ENCODE measurements at places on chromosomes 7 and 10.

- no peak for DNase-seq
Observed at GRCh38 chr10:2994221-2994961, 73.0 kb upstream of the PFKP start.

DNA sequence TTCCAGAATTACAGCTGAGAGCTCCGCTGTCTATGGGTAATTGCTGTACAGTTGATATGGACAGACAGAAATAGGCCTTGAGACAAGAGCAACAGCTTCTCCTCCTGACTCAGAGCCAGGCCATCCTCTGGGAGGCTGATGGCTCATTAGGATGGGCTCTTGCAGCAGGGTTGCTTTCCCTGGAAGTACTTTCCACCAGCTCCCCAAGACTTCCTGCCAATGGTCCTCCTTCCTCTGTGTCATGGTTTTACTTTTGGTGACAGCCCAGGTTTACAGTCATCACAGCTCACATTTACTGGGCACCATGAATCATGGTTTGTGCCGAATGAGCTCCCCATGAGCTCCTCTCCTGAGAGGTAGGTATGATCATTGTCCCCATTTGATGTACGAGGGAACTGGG lies 131.8 kb downstream of the HECW1 start:
- DNase-seq, result no peak

- DNase-seq, result no peak
Observed at GRCh38 chr7:150826061-150826849, 25.7 kb downstream of the TMEM176A start.

DNA sequence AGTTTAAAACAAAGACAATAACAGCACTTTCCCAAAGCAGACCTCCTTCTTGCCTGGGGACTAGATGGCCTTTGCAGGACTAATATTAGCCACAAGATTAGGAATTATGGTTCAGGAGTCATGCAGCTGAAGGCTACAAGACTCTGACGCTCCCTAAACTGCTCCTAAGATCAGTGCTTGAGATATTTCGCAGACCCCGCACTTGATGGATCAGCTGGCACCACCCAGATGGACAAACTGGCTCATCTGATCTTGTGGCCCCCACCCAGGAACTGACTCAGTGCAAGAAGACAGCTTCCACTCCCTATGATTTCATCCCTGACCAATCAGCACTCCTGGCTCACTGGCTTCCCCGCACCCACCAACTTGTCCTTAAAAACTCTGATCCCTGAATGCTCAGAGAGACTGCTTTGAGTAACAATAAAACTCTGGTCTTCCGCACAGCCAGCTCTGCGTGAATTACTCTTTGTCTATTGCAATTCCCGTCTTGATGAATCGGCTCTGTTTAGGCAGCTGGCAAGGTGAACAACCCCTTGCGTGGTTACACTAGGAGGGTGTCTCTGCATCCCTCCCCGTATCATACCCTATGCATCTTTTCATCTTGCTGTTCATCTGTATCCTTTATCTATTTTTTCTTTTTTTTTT lies 26.9 kb upstream of the NRBF2 start:
- DNase-seq, result no peak

DNA sequence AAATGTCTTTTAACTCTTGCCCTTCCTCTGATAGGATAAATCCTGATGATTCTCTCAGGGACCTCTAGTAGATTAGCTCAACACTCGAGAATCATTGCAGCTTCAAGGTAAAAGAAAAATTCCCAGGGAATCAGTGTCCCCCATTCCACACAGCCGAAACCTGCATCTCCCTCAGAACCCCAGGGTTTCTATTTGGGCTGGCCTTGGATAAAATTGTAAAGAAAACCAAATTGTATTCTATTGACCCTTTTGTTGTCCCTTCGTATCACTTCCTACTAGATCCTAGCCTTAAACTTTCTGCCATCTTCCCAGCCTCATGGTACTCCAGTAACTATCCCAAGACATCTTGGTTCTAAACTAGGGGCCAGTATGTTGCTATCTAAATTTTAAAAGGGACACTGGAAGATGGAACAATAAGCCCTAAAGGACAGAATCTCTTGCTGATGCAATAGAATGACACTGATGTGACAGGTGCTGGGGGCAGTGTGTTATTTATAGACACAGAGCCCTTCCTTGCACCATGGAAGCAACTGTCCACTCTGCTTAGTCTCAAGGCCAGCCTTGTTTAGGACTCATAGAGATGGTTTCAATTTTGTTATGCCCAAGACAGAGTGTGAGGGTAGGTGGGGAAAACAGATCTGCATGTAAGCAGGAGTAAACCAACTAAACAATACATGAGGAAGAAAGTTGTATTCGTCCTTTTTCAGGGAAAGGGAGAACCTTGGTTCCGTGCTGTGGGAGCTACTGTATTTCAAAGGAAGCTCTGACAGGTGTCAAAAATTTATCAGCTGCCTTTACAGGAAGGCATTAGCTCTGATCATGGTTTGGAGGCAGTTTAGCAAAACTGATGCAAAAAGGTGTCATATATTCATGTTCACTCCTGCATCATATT lies 7.6 kb downstream of the ASB15 start:
- DNase-seq, result no peak

DNA sequence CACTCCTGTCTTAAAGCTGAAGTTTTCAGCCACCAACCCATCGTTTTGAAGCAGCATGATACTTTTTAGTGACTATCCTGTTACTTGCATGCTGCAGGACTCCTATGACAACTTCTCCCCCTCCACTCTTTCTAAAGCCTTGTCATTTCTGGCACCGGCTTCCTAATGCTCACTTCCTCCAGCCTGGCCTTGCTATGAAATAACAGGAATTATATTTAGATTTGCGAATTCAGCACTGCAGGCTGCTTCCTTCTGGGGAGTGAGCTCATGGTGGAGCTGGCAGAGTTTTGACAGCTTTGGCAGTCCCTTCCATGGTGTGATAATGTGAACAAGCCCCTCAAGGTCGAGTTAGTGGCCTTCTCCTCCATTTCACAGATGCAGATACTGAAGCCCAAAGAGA lies 13.4 kb downstream of the BLNK start:
- no peak for DNase-seq

- DNase-seq, result no peak
Observed at GRCh38 chr7:50808282-50808888, 25.7 kb upstream of the GRB10 start.

GRCh38 chr7:5286933-5287332 lies 4.2 kb downstream of the SLC29A4 start:
- no peak for DNase-seq

GRCh38 chr10:126155528-126155927 lies 232.7 kb downstream of the ADAM12 start:
- DNase-seq, result no peak

- DNase-seq, result no peak
Observed at GRCh38 chr10:125739994-125740679, 20.6 kb downstream of the EDRF1 start.

- no peak for DNase-seq
Observed at GRCh38 chr10:22874189-22874854, 53.5 kb upstream of the ARMC3 start.

DNA sequence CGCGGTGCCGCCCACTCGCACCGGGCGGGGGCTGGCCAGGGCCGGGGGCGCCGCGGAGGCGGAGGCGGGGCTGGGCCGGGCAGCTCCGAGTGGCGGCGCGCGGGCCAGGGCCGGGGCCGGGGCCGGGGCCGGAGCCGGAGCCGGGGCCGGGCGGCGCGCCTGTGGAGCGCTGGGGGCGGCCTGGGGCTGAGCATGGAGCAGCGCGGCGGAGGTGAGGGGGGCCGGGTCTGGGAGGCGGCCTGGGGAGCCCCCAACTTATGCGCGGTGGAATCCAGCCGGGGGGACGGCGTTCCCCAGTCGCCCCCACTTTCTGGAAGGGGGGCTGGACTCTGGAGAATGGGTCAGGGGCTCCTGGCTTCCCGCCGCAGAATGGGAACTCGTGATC lies at the start of gene LZTS2:
LZTS2 (plus strand) TSS at position 67 of the 385 bp plus-strand sequence. CDS start 2,731 bp downstream, outside the sequence.
- no peak for DNase-seq

GRCh38 chr7:113606325-113606724 lies 312.5 kb downstream of the PPP1R3A start:
- DNase-seq, result no peak

- DNase-seq, result no peak
Observed at GRCh38 chr10:93152136-93152535, 78.4 kb downstream of the CYP26A1 start.

- no peak for DNase-seq
Observed at GRCh38 chr10:97539523-97540200, 32.9 kb upstream of the ANKRD2 start.

- no peak for DNase-seq
Observed at GRCh38 chr7:111887734-111888133, 318.5 kb downstream of the DOCK4 start.

GRCh38 chr10:47013507-47014154 lies 102.4 kb downstream of the PTPN20 start:
- no peak for DNase-seq

DNA sequence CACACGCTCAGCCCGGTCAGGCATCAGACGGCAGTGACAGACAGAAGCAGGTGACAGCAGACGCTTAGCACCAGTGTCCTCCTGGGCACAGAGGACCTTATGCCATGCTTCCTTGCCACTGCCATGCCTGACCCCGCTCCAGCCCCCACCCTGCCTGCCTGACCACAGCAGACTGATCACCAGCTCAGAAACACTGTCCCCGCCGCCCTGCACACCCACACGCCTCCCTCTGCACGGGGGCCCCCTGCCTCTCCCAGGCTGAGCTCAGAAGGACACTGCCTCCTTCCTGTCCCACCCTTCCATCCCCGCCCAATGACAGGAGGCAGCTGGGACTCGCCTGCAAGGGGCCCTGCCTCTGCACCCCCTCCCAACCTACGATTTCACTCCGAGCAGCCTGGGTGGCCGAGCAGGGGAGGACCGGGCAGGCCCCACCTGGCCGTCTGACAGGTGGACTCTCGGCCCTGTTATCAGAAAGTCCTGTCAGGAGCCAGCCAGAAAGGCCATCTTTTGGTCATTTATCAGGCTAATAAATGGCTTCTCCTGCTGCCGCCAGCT lies 183.4 kb downstream of the ELFN1 start:
- no peak for DNase-seq

DNA sequence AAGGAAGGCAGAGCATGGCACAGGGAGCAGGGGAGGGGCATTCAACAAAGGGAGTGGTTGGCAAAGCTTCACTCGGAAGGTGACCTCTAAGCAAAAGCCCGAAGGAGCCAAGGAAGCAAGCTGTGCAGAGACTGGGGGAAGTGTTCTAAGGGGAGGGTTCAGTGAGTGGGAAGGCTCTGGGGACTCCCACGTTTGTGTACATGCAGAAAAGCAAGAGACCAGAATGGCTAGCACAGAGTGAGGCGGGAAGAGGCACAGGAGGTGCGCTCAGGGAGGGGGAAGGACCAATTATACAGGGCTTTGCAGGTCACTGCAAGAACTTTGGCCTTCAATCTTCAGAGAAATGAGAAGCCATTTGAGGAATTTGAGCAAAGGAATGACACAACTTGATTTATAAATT lies 7.4 kb downstream of the ARHGAP21 start:
- no peak for DNase-seq

DNA sequence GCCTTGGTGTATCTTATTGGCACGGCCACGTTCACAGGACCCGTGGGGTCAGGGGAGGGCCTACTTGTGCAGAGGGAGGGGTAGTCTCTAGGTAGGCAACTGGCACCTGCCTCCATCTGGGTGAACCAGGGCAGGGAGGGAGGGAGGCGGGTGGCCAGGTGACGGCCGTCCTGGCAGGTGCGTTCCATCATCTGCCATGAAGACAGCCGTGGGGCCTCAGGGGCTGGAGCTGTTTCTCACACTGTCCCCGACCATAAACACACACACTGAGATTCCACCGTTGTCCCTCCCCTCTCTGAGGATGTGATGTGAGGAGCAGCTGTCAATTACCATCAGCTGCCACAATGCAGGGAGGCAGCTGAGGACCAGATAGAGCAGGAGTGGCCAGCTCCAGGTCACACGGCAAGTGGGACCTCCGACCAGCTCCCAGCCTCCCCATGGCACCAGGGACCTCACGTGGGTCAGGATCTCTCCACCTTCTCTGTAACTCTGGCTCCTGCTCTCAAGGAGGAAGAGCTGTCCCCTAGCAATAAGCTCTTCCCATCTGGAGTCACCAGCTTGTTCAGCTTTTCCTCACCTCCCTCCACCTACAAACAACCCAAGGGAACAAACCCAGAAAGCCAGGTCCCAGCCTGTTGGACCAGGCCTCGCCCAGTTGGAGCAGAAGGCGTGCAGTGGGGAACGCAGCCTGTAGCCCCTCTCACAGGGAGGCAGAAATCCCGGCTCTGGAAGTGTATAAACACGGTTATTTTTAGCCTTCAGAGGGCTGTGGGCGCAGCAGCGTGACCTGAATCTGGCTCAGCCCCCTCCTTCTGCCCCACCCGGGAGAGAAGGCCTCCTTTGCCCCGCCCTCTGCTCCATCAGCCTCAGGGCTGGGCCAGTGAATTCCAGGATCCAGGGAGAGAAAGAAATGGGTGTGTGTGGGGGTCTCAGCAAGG lies 33.1 kb downstream of the ZMIZ1 start:
- no peak for DNase-seq

DNA sequence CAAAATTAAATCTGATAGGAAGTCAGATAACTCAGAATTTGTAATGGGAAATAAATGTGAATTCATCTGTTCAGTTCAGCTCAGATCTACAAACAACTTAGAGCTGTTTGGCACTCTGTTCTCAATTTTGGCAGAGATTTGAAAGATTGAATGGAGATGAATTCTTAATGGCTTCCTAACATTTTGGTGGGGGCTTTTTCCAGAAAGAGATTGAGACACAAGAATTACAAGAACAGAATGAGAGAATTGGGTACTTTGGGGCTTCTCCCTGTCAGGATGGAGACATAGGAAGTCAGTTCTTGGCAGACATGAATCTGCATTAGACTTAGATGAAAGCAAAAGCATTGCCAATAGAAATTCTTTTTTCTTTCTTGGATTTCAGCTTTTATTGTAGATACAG lies 39.0 kb upstream of the PTPRZ1 start:
- DNase-seq, result no peak

GRCh38 chr10:67433276-67433675 lies 262.7 kb downstream of the CTNNA3 start:
- no peak for DNase-seq

GRCh38 chr7:6637544-6638229 lies 569 bp downstream of the ZNF316 start:
- peak; percentile 65 for DNase-seq

DNA sequence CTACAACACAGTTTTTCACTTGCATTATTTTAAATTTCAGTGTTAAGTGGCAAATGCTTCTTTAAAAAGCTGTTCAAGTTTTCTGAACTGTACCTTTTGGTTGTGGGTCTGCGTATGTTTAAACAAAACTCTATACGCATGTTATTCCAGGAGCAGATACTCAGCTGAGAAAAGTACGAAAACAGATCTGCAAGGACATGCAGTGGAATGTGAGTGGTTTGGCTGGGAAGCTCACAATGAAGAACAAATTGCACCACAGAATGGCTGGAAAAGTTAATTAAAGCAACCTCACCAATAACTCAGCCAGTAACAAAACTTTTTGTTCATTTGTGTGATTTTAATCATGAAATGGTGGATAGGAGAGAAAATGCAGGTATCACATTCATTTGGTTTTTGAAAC lies 17.6 kb downstream of the GLI3 start:
- no peak for DNase-seq
